ENCODE measurements at places on chromosomes 3 and 15.

DNA sequence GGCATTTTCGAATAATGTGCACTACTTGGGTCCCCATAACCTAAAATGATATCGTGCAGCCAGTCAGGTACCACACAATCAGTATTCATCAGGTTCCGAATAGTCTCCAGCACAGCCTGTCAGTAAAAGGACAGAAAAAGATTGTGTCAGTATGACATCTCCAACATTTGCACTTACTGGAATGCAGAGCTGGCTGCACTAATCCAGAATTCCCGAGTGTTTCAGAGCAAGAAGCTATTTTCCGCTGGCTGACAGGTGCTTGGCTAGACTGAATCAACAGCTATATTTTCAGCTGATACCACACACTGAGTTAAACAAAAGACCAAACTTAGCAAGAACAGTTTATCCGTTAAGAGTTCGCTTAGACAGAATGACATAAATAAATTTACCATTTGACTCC, 68.8 kb downstream of the AQR start:
- DNase-seq, result no peak

DNA sequence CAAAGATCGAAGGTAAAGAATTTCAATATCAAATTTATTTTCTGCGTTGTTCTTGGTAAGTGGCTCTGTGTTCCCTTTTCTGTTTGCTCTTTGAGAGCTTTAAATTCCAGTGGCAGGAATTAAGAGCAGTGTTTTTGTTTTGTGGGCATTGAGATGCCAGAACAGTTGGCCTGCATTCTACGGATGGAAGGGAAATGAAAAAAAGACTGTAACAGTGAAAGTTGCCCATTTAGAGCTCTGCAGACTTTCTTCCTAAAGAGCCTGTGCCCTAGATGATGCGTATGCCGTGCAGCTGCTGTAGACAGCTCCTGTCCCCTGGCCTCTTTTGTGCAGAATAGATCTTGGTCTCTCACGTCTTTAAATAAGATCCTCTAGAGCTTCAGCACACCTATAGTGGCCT, 58.8 kb downstream of the KAT2B start:
- DNase-seq, result no peak

DNA sequence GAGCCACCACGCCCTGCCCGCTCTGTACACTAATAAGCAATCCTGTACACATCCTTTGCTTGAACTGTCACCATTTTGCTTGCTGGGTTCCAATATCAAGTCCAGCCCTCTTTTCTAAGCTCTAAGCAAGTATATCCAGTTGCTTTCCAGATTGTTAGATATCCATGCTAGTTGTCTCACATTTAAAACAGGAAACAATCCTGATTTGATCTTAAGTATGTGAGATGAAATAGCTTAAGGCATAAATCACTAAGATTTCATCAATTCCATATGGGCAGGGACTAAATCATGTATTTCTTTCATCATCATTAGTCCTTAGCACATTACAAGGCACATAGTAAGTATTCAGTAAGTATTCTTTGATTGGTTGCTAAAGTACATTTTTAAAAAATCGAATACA, 16.2 kb downstream of the ATP11B start:
- no peak for DNase-seq

DNA sequence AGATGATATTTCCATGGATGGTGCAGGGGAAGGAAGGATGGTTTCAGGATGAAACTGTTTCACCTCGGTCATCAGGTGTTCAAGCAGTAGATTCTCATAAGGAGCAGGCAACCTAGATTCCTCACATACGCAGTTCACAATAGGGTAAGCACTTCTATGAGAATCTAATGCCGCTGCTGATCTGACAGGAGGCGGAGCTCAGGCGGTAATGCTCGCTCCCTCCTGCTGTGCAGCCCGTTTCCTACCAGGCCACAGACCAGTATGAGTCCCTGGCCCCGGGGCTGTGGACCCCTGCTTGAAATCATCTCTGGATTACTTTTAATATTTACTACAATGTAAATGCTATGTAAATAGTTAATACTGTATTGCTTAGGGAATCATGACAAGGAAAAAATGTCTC, 241.8 kb downstream of the ROBO2 start:
- DNase-seq, result no peak

DNA sequence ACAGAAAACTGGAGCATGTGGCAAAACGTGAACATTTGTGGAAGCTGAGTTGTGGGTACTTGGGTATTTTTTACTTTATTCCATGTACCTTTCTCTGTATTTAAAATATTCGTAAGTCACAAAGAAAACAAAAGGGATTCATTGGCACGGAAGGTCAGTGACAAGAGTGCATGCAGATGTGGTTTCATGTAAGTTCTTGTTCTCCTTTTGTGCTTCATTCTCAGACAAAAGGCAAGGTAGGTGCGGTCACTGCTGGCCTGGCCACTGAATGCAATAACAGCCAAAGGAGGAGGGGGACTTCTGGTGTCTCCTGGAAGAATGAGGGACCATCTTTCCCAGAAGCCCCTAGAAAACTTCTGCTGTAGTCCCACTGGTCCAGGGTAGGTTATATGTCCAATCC, 200.0 kb upstream of the TOPAZ1 start:
- DNase-seq, result no peak

GRCh38 chr15:91562698-91563097, 290.8 kb upstream of the SLCO3A1 start:
- no peak for DNase-seq

- peak; percentile 27 for DNase-seq
Observed at GRCh38 chr15:78242128-78242527, 7.8 kb upstream of the ACSBG1 start.

- no peak for DNase-seq
Observed at GRCh38 chr15:41798607-41799487, 24.6 kb downstream of the MAPKBP1 start.

GRCh38 chr3:108030960-108031359, 59.9 kb downstream of the CD47 start:
- no peak for DNase-seq

- no peak for DNase-seq
Observed at GRCh38 chr3:126311338-126311978, 45.8 kb downstream of the KLF15 start.

- DNase-seq, result no peak
Observed at GRCh38 chr3:107520535-107520934, 2.2 kb upstream of the BBX start.

- no peak for DNase-seq
Observed at GRCh38 chr3:108951820-108952501, 1.7 kb downstream of the GUCA1C start.
